ENCODE measurements at places on chromosomes 3 and 15.

- DNase-seq, result no peak
Observed at GRCh38 chr15:63135804-63136203, 14.1 kb downstream of the LACTB start.

DNA sequence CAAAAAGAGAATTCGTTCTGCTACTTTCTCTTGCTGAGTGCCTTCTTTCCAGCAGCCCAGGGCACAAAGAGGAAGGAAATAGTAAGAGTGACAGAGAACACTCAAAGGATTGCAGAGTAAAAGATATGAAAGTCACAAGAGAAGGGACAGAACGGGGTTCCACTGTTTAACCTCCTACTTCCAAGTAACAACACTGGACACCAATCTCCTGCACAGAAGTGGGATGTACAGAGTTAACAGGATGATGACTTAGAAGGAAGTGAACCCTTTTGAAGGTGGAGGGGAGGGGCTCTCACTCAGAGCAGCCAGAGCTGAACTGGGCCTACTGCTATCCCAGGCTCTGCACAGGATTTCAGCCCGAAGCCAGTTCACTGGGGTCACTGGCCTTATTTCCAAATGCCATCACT lies 130.1 kb upstream of the PRICKLE2 start:
- DNase-seq, result no peak

DNA sequence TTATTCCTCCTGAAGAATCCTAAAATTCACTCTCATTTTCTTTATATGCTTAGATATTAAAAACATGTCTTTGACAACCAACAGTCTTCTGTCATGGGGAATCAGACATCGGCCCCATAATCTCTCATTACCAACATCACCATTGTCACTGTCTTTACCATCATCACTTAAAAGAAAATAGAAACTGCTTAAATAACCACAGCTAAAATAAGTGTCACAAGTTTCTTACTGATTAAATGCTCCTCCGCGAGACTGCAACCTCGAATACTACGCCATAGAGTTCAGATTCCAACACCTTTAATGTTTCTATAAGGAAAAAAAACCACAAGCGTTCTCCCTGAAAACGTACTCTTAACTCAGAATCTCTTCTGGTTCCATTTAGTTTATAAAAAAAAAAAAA lies 977.5 kb upstream of the CFAP20DC start:
- DNase-seq, result no peak

GRCh38 chr3:39705351-39705900 lies 104.0 kb upstream of the MYRIP start:
- no peak for DNase-seq

DNA sequence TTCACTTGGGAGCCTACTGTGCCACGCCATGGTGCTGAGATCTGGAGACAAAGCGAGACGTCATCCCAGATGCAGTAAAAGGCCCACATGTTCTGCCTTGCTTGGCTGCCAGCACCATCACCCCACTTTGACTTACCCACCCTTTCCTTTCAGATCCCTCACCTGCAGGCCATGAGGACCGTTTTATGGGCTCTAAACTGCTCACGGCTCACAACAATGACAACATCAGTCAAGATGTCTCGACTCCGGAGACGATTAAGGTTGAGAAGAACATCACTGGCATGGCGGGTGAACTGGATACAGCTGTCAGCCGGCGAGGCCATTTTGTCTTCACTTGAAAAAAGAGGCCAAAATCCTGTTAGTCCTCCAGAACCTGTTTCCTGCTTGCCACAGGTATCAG lies 11.9 kb downstream of the BCL6 start:
- DNase-seq, result no peak

All from stimulated activated CD4-positive, alpha-beta T cell treated with anti-CD3 and anti-CD28 coated beads, Interleukin-1b, Interleukin-23, amount 100 ng/mL, for 1 hour (primary cell).